ENCODE measurements at places on chromosomes 2 and 18.

DNA sequence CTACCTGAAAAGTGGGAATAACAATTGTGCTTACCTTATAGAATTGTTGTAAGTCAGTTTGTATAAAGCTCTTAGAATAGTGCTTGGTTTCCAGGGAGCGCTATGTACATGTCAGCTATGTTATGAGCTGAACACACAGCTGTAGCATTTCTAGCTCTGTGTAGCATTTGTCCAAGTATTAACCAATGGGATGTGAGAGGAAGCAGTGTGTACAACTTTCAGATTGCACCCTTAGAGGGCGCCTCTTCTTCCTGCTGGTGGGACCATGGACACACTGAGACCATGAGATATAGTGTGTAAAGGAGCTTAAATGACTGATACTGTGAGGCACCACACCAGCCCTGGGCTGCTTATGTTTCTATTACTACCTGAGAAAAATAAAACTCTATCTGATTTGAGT, 380.2 kb downstream of the LNPK start:
- DNase-seq = no peak

DNA sequence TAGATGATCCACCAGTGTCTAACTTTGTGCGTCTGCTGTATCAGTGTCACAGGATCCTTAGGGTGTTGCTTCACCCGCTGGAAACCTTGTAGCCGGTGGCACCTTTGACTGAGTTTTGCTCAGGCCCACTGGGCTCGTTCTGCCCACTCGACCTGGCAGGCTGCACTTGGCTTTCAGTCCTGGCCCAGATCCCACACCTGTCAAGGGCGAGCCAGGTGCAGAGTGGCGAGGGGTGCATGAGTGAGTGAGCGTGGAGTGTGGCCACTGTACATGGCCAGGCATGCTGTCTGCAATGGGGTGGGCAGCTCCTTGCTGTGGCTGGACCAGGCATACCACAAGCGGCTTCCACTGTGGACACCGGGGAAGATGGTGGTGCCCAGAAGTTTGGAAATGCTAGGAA, 179.0 kb downstream of the FAM210A start:
- DNase-seq = no peak

- DNase-seq = no peak
Measured at GRCh38 chr2:99635710-99636109, 145.9 kb upstream of the REV1 start.

GRCh38 chr2:195622966-195623365, 34.1 kb upstream of the SLC39A10 start:
- no peak for DNase-seq

- no peak for DNase-seq
Measured at GRCh38 chr2:197079414-197079813, 152.9 kb upstream of the PGAP1 start.

DNA sequence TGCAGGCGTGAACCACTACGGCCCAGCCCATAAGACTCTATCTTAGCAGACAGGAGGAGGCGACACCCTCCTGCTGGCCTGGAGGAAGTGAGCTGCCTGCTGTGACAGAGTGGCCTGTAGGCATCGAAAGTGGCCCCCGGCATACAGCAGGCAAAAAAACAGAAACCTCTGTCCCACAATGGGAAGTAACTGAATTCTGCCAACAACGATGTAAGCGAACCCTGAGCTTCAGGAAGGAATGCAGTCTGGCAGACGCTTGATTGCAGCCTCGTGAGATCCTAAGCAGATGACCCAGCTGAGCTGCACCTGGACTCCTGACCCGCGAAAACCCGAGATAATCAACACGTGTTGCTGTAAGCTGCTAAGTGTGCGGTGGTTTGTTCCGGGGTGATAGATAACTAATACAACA, 13.6 kb downstream of the MRO start:
- peak; percentile 46 for DNase-seq

GRCh38 chr18:55503167-55503820, 84.7 kb downstream of the TCF4 start:
- DNase-seq = no peak

DNA sequence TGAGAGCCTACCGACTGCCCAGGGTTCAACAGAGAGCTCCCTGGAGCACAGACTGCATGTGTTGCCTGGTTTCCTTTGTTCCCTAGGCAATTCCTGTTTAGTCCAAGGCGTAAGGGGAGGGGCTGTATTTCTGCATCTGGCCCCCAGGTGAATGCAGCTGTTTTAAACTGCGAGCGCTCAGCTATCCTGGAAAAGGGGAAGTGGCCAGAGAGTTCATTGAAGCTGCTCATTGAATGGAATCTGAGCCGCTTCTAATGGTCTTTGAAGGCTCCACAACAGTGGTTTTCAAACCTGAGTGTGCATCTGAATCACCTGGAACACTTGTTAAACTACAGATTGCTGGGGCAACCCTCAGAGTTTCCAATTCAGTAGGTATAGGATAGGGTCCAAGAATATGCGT, 18.1 kb downstream of the MAPK4 start:
- DNase-seq = no peak

DNA sequence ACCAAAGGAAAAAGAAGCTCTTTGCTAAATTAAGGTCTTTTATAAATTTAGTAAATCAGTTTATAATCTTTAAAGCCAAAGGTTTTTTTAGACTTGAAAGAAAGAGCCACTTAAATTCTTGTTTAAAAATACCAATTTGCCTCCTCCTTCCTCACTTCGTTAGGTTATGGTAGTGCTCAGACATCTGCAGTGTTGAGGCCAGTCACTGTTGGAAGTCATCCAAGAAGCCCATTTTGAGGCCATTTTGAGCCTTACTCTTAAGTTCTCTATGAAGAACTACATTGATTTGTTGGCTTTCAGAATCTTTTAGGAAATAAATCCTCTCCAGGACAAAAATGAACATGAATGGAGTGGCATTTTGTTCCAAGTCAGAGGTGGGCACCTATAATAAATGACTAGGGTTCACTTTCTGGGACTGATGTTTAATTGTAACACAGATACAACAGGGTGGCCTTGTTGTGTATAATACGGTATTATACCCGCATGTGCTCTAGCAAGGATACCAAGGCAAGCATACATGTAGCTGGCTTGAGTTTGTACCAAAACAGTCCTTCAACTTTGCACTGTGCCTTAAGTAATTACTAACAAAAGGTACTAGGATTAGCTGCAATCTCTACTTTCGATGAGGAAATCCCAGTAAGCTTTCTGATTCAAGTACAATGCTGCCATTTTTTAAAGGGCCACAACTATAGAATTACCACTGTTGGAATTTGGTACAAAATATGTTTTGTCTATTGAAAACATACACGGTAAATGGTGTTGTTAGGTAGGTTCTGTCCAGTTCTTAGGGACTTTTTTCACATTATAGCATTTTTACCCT, 22.8 kb downstream of the SLC66A3 start:
- DNase-seq = no peak

- DNase-seq = no peak
Measured at GRCh38 chr2:41621095-41621494, 426.7 kb upstream of the PKDCC start.

DNA sequence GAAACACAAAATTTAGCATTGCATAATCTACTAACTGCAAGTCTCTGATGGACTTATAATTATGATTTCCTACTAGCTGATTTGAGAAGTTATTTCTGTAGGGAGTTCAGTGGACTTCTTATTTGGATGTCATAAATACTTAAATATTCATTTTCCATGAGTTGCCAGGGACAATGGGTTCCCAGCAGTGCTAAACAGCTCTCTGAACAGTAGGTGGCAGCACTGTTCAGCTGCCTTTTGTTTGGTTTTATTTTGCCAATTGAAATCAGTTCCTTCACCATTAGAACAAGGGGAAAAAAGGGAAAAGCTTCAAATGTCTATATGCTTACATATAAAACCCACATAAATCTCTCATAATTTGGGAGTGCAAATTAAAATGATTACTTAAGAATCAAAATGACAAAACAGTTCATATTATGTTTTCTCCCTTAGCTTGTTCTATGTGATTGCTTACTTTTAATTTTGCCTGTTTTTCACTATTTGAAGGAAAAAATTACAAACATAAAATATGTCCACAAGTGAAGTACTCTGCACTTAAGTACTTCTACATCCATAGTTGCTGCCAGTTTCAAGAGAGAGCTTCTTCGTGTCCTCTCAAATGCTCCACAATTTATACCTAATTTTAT, 898.9 kb downstream of the CPS1 start:
- no peak for DNase-seq

DNA sequence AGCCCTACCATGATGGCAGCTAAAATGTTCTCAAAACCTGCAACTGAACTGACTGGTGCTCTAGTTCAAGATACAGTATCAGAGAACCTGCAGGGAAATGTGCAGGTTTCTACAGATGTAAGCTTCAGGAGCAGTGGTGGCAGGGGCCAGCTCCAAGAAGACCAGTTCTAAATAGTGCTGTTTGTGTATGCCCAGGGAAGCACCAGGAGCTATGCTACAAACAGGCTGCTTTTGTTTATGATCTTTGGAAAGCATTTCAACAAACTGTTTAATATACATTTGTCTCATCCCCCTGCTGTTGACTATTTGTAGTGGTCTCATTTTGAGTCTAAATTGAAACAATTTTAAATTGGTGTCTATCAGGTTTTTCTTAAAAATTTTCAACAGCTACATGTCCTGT, 20.7 kb downstream of the FZD5 start:
- no peak for DNase-seq

DNA sequence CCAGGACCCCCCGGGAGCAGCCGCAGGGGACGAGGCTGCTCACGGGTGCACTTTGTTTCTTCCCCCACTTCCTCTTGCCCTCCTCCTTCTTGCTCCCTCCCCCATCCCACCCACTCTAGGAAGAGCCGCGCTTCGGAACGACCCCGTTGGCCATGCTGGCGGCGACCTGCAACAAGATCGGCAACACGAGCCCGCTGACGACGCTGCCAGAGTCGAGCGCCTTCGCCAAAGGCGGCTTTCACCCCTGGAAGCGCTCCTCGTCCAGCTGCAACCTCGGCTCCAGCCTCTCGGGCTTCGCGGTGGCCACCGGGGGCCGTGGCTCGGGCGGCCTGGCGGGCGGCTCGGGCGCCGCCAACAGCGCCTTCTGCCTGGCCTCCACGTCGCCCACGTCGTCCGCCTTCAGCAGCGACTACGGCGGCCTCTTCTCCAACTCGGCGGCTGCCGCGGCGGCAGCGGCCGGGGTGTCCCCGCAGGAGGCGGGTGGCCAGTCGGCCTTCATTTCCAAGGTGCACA, 1.3 kb downstream of the SP9 start:
- DNase-seq = no peak

DNA sequence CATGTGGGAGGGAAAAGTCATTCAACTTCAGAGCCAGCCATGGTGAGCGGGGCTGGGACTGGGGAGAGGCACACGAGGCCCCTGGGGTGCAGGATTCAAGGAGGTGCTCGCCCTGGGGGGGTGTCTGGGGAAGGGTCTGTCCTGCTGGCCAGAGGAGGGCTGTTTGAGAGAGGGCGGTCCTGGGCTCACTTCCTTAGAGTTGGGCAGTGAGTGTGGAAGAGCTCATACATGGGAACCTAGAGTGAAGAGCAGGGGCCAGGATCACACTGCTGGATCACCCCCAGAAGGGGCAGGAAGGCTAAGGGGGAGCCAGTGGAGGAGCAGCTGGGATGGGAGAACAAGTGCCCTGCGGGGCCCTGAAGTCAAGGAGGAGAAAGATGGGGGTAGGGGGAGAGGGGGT, 6.5 kb downstream of the SH3BP4 start:
- no peak for DNase-seq

DNA sequence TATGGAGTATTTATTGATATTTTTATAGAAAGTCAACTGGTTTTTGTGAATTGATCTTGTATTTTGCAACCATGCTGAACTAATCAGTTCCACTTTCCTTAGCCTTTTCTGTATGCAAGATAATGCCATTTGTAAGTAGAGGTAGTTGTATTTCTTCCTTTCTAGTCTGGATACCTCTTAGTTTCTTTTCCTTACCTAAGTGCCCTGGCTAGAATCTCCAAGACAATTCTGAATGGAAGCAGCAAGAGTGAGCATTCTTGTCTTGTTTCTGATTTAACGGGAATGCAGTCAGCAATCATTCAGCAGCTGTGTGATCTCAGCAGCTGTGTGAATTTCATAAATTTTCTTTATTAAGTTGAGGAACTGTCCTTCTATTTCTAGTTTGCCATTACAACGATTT, 73.4 kb downstream of the NRXN1 start:
- DNase-seq = no peak

DNA sequence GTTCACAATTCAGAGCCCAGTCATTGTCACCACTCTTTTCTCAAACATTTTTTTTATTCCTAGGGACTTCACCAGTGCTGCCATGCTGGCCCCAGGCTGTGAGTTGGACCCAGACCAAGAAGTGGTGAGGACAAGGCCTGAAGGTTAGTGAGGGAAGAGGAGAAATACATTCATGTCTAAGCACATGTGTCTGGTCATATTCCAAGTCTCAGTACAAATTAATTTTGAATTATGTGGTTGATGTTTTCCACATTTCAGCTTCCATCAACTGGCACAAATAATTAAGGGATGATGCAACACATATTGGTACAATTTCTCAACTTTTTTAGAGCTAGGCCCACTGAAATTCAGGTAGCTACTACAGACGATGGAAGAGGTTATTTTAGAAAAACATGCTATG, 106.6 kb upstream of the UPP2 start:
- no peak for DNase-seq

- DNase-seq = peak; percentile 59
Measured at GRCh38 chr2:230411570-230412370, 4.2 kb upstream of the SP100 start.

DNA sequence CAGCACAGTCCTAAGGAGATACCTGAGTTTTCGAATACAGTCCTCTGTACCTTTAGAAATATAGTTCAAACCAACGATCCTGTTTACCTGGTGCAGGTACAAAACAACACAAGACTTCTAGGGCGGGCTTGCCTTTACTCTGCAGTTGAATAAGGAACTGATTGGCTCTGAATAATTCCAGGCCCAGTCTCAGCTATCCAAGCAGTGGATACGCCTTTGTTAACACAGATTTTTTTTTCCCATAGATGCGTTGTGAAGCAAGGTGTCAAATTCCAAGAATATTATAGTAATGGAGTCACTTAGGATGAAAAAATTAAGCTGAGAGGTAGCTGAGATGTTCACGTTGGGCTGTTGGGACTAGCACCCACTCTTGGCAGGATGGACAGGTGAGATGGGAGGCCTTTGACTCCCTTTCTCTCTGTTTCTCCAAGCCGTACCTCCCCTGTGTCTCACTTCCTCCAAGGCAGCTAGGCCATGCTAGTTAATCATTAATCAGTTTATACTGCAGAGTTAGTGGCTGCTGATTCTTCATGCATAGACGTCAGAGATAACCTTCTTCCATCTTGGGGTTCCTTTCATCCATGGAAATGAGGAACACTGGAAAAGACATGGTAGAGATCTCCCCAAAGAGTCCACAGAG, 380.8 kb upstream of the ACVR2A start:
- DNase-seq = no peak

GRCh38 chr18:80227472-80227871, 19.8 kb downstream of the PARD6G start:
- DNase-seq = no peak

GRCh38 chr2:159154366-159154765, 132.1 kb downstream of the WDSUB1 start:
- DNase-seq = no peak

- DNase-seq = no peak
Measured at GRCh38 chr18:62999392-62999791, 284.1 kb downstream of the PHLPP1 start.

DNA sequence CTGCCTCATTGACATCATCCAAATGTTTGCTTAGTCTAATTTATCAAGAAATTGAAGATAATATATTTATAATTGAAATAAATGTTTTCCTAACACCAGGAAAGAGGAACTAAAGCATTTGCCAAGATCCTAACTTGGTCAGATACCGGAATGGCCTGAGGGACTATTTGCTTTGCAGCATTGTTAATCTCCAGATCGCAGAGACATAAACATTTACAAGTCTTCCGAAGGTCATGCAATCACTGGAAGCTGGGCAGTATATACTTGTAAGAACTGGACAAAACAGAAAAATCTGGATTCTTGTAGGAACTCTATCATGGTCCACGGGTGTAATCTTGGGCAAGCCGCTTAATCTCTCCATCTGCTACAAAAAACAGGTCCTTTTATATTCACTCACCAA, 42.2 kb downstream of the CYBRD1 start:
- no peak for DNase-seq
